Stimulated activated CD4-positive, alpha-beta T cell treated with anti-CD3 and anti-CD28 coated beads, Interleukin-2, amount 100 ng/mL, for 24 hours (primary cell): ENCODE measurements at places on chromosomes 6 and 20.
A peak's percentile ranks its signal among the peaks of the same experiment; 100 is the strongest.

DNA sequence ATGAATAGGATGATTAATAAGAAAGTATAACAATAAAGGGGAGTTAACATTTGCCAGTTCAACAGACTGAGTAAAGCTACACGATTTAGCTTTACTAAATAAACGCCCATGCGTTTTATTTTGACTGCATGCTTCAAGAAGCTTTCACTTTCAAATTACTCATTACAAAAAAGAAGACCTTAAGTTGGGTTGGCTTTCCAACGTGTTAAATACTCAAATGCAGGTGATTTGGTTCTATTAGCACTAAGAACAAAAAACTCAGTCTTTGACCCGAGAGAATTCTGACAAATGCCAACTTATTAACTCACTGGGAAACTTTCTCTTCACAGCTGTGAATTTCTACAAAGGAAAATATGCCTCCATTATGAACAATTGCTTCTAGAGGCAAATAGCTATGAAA, 24.8 kb downstream of the RNF146 start:
- no peak for DNase-seq

DNA sequence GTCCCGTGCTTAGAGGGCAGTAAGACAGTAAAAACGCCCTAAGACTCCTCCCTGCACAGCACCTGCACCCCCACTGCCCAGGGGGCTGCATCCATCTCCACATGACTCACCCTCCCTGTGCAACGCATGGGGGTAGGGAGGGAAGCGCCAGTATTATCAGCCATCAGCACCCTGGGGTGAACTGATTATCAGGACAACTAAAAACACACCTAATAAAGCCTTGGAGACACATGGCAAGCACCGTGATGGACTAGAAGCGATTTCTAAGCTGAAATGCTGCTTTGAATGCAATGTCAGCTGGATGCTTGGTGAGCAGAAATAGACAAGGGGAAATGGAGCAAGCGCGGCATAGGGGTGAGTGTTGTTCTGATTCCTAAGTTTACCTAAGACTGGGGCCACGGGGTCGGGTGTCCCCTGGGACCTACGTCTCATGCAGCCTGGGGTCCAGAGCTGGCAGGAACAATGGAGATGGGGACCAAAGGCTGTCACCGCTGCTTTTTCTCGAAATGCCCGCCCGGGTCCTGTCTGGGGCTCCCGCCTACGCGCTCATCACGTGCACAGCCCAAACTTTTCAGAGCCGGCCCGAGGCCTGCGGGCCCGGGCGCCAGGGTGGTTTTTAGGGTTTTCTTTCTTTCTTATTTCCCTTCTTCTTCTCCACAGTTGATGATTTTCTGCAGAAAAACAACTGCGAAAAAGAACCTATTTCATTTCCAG, 702 bp upstream of the TNFAIP3 start:
- DNase-seq: no peak

DNA sequence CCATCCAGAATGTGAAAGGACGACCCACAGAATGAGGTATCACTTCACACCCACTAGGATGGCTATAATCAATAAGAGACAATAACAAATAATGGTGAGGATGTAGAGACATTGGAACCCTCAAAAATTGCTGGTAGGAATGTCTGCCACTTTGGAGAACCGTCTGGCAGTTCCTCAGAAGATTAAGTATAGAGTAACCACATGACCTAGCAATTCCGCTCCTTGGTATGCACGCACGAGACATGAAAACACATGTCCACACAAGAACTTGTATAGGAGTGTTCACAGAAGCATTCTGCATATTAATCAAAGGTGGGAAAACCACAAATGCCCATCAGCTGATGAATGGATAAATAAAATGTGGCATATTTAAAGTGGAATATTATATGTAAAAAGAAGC, 100.6 kb downstream of the IRF4 start:
- DNase-seq: no peak

DNA sequence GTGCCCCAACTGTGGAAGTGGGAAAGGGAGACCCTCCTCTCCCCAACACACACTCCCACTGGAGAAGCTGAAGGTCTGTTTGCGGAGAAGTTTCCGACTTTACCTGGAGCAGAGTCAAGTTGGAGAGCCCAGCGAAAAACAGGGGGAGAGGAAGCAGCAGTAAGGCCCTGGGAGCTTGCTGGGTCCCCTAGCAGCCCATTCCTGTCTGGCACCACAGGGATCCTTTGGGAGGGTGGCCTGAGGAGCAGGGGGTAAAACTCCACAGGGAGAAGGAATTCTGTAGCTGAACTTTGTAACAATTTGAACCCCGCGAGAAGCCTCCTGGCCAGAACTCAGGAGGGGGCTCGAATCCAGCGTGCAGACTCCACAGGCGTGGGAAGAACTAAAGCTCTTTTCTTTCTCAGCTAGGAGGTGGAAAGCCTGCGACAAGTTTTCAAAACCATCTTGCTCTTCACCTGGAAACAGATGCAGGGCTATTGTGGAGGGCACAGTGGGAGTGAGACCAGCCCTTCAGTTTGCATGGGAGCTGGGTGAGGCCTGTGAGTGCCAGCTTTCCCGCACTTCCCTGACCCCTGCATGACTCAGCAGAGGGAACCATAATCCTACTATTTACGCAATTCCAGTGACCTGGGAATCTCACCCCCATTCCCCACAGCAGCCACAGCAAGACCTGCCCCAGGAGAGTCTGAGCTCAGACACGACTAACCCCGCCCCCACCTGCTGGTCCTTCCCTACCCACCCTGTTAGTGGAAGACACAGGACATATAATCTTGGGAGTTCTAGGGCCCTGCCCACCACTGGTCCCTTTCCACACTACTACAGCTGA, 25.8 kb downstream of the SERPINB9 start:
- DNase-seq: no peak

DNA sequence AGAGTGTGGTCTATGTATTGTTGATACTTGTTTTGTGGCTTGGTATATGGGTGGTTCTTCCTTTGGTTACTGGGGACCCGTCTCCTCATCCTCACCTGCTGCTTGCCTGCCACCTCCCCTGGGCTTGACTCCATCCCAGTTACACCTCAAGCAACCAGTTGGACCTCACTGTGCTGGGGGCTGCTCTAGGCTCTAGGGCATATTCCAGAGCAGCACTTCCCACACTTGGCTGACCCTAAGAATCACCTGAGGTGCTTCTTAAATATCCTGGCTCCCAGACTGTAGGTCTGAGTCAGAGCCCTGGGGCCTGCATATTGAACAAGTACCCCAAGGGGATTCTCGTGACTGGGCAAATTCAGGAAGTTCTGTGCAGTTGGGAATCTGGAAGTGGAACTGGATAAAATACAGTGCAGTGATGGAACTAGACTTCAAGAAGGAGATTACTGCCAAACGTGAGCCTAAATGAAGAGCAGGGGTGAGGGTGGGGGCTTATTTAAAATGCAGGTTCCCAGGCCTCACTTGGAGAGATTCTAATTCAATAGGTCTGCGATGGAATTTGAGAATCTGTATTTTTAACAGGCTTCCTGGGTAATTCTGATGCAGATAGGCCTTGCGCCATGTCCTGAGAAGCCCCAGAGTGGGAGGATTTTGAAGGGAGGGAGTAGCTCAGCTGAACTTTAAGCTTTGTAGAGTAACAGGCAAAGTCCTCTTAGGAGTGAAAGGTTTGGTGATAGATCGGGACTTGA, 7.6 kb downstream of the SPATS1 start:
- no peak for DNase-seq

DNA sequence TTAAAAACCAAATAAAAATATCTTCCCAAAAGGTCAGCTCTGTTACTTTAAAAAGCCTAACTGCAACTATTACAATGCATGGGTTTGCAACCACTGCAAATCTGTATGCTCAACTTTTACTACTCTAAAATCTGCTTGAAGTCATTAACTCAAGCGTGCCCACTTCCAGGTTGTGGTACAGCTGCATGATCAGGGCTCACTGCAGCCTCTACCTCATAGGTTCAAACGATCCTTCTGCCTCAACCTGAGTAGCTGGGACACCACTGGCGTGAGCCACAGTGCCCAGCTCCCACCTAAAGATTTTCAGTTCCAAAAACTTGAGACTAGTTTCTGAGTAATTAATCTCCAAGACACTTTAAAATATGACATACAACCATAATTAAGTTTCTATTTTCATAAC, 8.2 kb downstream of the DIDO1 start:
- DNase-seq: peak; percentile 37

DNA sequence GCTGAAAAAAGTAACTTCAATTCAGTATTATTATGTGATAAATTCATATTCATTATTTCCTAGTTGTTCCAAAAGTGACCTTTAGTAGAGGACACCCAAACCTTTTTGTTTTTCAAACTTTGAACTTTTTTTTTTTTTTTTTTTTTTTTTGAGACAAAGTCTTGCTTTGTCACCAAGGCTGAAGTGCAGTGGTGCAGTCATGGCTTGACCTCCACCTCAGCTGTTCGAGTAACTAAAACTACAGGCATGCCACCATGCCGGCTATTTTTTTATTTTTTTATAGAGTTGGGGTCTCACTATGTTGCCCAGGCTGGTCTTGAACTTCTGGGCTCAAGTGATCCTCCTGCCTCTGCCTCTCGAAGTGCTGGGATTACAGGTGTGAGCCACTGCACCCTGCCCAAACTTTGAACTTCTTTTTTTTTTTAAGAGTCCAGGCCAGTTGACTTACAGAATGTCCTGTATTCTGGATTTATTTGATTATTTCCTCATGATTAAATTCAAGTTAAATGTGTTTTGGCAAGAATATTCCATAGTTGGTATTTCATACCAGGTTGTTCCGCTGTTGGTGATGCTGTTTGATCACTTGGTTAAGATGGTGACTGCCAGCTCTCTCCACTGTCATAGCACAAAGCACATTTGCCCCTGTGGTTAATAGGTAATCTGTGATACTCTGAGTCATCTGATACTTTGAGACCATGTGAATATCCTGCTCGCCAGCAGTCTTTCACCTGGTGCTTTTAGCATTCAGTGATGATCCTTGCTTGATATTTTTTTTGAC, 48.0 kb downstream of the VAPB start:
- no peak for DNase-seq

GRCh38 chr6:158819213-158819976, at the start of gene EZR:
Gene EZR (minus strand): TSS chr6:158819368. CDS start chr6:158818093, 1,275 bp downstream.
- peak; percentile 85 for DNase-seq

DNA sequence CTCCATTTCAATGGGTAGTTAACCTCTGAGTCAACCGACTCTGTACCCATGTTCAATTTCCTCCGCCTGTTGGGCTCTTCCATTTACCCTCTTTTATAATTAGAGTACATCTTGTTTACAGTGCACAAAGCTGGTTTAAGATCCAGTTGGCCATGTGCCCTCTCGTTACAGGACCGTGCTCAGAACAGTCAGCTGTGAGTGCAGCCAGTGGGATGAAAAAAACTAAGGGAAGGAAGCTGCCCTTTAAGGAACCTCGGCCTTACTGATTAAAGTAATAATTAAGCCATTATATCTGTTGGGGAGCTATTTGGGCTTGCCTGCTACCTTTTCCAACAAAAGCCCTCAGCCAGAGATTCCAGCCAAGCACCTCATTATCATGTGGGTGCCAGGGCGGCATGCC, 68.8 kb downstream of the TMEM170B start:
- no peak for DNase-seq

DNA sequence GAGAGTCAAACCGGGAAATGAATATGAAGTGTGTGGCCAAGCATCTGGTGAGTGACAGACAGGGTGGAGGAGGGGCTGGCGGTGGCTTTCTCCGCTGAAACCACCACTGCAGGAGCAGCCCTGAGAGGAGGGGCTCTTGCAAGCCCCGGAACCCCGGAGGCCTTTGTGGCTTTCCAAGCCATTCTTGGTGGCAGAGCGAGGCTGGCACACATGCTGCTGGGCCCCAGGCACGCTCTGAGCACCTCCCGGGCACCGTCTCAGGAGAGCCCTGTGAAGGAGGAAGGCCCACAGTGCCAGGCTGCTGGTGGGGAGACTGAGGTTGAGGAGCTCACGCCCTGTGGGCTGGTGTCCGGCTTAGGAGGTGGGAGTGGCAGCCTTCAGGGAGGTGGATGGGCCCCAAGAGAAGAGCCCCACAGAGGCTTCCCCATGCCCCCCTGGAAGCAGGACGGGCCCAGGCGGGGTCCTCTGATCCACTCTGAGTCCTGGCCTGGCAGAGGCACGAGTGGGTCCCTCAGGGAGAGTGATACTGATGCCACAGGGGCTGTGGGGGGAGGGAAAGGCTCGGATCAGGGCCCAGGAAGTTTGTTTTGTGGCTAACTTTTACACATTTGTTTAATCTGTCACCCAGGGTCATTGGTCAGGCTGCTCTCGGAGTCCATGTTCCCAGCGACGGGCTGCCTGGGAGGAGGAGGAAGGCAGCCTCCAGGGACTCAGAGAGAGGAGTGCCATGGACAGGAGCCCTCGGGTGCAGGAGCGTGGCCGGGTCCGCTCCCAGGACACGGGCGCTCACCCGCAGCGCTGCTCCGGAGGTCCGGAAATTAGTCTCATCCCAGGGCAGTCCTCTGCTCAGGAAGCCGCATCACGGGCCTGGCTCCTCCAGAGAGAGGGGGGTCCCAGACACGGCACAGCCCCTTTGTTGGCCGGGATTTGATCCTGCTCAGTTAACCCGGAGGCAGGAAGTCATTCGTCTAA, 170.7 kb downstream of the ERMARD start:
- peak; percentile 48 for DNase-seq

DNA sequence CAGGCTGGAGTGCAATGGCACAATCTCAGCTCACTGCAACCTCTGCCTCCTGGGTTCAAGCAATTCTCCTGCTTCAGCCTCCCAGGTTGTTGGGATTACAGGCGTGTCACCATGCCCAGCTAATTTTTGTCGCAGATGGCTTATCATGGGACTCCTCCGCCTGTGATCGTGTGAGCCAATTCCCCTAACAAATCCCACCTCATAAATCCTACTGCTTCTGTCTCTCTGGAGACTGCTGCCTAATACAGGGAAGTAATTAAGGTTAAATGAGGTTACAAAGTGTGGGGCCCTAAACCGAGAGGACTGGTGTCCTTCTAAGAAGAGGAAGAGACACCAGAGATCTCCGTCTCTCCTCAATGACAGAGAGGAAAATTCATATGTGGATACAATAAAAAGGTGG, 52.0 kb downstream of the TRPC4AP start:
- no peak for DNase-seq

DNA sequence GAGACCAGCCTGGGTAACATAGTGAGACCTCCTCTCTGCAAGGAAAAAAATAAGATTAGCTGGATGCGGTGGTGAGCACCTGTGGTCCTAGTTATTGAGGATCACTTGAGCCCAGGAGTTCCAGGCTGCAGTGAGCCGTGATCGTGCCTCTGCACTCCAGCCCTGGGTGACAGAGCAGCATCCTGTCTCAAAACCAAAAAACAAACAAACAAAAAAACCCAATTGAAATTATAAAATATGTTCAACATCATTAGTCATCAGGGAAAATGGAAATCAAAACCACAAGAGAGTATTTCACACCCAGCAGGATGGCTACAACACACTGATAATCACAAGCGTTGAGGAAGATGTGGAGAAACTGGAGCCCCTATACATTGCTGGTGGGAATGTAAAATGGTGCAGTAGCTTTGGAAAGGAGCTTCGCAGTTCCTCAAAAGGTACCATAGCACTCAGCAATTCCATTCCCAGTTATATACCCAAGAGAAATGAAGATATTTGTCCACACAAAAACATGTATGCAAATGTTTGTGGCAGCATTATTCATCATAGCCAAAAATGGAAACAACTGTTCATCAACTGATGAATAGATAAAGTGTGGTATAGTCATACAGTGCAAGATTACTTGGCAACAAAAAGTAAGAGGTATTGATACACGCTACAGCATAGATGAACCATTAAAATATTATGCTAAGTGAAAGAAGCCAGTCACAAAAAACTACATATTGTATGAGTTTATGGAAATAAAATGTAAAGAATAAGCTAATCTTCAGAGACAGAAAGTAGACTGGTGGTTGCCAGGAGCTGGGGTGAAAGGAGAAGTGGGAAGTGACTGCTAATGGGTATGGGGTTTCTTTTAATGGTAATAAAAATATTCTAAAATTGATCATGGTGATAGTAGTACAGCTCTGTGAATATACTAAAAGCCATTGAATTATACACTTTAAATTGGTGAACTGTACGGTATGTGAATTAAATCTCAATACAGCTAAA, 38.7 kb upstream of the RIPOR2 start:
- DNase-seq: peak; percentile 51
